ENCODE measurements at places on chromosomes 4 and X.
A peak's percentile ranks its signal among the peaks of the same experiment; 100 is the strongest.

- no peak for DNase-seq
These were observed 15.2 kb downstream of the SH3D19 start for GRCh38 chr4:151310124-151310728.

DNA sequence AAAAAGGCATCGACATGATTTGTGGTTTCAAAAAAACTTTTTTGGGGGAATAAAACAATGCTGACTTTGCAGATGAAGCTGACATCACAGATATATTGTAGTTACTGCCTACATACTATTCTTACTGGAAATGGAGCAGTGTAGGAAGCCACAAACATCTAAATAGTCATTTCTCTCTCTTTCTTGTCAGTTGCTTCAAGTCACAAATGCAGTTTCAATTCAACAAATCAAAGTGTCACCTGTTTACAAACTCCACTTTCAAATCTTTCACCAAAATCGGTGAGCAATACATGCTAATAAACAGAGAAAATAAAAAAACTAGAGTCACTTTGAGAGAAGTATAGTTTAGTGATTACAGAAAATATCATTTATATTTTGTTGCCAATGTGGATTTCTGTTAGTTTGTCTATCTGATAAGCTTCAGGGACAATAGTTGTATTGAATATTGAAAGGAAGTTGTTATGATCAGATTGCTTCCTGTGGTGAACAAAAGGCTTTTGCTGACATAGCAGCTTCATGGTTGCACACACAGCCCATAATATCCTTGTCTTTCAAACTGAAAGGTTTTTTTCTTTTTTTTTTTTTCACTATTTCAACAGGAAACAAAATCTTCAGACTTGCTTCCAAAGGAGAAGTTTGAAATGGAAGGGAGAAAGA is 49.7 kb upstream of the PTPN13 start:
- no peak for DNase-seq

GRCh38 chrX:64977830-64978229 is 1.6 kb upstream of the ZC4H2 start:
- DNase-seq: no peak

DNA sequence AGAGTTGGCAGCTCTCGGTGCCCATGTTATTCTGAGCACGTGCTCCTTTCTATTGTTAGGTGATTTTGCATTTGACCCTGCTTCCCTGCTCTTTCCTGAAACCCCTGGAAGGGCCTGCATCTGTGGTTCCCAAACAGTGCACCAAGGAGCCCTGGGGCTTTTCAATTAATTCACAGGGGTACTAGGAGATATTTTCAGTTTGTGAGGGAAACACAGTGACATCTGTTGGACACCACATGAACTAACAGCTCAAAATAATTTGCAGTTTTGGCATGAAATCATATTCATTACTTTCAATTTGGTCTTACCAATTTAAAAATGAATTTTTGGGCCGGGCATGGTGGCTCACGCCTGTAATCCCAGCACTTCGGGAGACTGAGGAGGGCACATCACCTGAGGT is 156.6 kb downstream of the GATB start:
- DNase-seq: no peak

DNA sequence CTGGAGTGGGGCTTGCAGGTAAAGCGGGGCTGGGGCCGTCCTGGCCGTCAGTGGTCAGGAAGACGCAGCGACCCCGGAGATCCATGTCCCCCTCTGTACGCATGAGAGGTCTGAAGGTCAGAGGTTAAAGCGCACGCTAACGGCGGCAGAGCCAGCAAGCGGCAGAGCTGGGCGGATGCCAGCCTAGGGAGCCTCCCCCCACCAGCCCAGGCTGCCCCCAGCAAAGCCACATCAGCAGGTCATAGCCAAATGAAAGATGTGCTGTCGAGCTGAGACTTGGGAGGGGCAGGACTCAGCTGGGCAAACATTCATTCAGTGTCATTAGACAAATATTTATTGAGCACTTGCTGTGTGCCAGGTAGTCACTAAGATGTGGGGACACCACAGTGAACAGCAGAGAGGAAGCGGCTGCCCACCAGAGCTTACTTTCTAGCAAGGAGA is 593 bp upstream of the JAKMIP1 start:
- peak; percentile 61 for DNase-seq

GRCh38 chrX:74578137-74578536 is 36.3 kb downstream of the RLIM start:
- no peak for DNase-seq

GRCh38 chr4:56856656-56857055 is 35.2 kb upstream of the SPINK2 start:
- no peak for DNase-seq

Measured in NK-92 treated with Interleukin-12 subunit alpha and Interleukin-12 subunit beta, amount 100 ng/mL, for 24 hours (cell line).